ENCODE measurements at places on chromosomes 1 and 21.

DNA sequence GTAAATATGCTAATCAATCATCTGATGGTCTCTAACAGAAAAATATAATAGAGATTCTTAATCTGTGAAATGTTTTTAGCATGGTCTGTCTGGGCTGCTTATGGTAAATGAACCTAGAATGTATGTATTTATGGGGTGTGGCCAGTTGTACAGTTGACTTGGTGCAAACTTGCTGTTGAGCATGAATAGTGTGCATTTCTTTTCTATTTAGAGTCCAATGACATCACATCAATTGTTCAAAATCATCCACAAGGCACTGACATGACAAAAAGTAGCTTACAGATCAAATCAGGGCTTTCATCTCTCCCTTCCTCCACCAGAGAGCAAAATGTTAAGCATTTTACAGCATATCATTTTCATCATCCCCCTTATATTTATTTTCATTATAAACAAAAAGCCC is 1010.3 kb downstream of the KCNT2 start:
- DNase-seq: no peak

DNA sequence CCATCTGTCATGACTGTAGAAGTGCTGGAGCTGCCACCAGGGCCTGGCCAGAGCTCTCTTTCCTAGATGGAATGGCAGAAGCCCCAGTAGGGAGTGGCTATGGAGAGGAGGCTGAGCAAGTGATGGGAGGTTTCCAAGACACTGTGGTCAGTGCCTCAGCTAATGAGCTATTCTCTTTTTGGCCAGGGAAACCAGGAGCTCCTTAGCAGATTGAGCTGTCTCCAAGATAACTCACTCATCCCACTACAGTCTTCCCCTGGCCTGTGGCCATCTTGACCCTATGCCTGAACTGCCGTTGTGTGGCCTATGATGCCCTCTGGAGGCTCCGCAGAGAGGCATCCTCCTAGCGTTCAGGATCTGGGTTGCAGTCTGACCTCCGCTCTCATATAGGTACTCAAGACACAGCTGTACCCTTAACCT is 60.5 kb downstream of the ERI3 start:
- DNase-seq: no peak

GRCh38 chr1:221991221-221991620 is 249.3 kb upstream of the DUSP10 start:
- no peak for DNase-seq

DNA sequence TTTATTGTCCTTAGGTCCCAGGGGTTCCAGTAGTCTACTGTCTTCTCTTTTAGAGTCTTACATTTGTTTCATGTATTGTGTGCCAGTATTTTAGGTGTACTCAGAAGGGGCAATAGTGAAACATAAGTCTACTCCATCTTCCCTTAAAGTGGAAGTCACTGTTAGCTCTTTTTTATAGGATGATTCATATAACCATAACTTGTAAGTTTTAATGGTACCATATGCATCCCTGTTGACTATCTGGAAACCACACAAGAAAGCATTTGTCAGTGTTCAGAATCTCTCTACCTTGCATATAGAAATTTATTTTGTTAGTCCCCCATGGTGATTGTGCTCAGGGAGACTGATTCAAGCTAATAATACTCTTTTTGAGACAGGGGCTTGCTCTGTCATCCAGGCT is 149.9 kb downstream of the HS2ST1 start:
- DNase-seq: no peak
